ENCODE measurements at places on chromosomes 5 and 9.

DNA sequence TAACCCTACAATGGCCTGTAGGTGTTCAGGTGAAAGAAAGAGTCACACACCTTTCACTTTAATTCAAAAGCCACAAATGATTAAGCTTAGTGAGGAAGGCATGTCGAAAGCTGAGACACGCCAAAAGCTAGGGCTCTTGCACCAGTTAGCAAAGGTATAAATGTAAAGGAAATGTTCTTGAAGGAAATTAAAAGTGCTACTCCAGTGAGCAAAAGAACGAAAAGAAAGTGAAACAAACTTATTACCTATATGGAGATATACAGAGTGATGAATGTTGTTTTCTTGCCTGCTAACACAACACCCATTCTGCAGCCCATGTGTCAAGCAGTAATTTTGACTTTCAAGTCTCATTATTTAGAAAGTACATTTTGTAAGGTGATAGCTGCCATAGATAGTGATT, 254.2 kb upstream of the SLC24A2 start:
- DNase-seq: no peak

GRCh38 chr9:91868732-91869391, 81.2 kb downstream of the ROR2 start:
- no peak for DNase-seq

DNA sequence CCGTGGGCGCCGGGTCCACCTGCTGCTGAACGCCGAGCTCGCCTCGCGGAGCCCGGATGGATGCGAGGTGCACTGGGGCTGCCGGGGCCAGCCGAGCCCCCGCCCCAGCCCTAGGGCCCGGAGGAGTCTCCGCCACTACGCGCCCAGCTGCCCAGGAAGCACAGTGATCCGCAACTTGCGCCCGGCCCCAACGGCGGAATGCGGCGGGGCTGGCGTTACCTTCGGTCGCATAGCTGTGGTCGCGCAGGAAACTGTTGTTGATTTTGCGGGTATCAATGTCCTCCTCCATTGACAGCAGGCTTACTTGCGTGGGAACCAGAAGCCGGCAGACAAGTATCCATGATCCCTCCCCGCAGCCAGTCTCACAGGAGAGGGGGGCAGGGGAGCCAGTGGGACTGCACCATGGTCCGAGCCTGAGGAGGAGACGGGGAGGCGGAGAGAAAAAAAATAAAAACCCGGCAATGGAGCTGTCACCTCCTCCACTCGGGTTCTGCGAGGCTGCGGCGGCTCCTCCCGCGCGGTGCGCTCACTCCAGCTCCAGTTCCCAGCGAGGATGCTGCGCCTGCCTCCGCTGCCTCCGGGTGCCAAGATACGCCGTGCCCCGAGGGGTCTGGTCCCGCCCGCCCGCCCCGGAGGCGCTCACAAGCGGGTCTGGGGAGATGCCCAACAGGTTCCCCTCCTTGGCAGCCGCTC, 628 bp downstream of the PPP2R2B start:
- DNase-seq: no peak

DNA sequence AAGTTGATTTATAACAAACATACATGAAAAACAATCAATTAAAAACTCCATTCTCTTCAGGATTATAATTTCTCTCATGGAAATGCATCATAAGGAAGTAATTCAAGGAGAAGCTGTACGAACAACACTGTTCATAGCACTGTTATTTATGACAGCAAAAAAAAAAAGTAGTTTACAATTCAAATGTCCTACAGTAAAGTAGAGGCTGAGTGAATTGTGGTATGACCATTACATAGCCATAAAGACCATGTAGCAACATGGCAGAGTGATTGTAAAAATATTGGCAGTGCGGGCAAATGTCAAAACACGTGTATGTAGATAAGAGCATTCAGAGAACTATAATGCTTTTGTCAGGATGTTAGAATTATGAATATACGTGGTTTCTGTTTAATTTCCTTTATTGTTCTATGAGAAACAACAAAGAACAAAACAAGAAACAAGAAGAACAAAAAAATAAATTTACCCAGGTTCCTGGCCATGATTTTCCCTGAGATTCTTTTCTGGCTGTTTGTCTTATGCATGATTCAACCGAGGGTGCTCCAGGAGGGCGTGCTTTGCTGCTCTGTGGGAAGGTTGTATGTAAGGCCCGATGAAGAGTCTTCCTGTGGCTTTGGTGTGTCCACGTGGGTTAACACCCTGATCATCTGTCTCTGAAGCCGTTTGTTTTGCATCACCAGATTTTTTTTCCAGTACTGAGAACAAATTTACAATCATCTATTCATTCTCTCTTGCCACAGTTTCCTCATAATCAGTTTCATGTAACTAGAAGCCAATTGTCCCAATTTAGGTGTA, 28.8 kb downstream of the GCNT4 start:
- no peak for DNase-seq

GRCh38 chr5:127839496-127840197, 136.5 kb downstream of the CCDC192 start:
- no peak for DNase-seq

- no peak for DNase-seq
Measured at GRCh38 chr5:73668486-73669111, 42.6 kb downstream of the ARHGEF28 start.

- DNase-seq: no peak
Measured at GRCh38 chr5:151357792-151358191, 10.4 kb upstream of the SLC36A2 start.

DNA sequence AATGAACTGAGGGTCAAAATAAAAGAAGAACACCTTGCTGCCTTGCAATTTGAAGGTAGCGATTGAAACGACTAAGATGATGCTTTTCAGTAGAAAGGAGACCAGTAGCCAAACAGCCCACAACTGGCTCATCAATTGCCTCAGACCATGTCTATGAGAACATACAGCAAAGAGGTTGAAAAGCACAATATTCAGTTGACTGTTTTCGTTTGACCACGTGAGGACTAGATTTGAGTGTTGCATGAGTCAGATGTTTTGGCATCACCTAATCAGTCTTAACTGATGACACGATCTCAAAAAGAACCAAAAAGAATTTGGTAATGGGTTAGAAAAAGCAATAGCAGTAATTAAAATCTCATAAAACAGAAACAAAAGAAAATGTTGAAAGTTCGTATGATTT, 82.7 kb upstream of the IL7R start:
- no peak for DNase-seq

DNA sequence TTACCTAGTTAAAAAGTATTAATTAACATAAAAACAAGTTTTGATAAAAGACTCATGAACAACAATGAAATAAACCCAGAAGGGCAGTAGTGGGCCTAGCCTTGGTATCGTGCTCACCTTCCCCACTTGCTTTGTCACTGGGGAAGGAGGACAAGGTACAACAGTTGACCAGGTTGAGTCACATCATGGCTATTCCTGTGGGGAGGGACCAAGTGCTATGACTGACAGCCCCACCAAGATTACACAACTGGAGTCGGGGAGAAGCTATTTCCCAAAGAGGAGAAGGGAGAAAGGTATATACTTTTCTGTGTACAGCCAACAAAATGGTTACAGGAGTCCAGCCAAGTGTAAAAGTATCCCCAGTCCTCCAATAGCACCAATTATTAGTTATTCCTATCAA, 251.3 kb upstream of the RFX3 start:
- no peak for DNase-seq

DNA sequence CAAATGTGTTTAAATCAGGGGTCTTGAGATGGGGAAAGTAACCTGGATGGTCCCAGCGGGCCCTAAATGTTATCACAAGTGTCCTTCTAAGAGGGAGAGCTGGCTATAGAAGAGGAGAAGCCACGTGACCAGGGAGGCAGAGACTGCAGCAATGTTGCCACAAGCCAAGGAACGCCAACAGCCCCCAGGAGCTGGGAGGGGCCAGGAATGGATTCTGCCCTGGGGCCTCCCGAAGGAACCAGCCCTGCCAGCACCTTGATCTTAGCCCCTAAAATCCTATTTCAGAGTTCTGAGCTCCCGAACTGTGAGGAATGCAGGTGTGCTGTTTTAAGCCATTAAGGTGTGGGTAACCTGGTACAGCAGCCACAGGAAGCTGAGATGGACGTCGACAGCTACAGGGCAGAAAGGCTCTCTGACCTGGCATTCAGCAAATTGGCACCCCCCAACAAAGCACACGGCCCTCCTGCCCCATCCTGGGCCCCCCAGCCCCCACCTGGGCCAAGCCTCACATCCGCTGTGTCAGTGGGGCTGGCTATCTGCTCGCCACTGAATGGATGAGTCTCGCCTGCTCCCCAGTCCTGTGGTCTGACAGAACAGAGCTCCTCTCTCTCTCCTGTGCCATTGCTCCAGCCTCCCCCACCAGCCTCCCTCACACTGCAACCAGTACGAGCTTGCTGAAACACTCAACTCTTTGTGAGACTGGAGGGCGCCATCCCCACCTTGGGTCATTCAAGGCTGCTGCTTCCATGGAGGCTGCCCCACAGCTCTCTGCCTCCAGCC, 78.8 kb downstream of the ADAMTS2 start:
- peak; percentile 20 for DNase-seq

DNA sequence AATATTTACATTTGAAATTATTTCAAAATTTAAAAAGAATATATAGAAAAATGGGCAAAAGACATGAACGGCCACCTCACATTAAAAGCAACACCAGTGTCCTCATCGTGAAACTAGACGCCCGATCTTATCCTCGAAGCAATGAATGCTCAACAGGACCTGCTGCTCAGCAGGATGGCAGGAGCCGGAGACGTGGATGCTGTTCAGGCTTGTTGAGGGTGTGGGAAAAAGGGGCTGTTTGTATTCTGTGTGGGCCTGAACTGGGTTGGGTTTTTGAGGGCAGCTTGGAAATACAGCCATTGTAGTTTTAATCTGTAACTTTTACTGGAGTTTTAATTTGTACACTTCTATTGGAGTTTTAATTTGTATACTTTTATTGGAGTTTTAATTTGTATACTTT, 20.3 kb downstream of the EXOC3 start:
- no peak for DNase-seq

DNA sequence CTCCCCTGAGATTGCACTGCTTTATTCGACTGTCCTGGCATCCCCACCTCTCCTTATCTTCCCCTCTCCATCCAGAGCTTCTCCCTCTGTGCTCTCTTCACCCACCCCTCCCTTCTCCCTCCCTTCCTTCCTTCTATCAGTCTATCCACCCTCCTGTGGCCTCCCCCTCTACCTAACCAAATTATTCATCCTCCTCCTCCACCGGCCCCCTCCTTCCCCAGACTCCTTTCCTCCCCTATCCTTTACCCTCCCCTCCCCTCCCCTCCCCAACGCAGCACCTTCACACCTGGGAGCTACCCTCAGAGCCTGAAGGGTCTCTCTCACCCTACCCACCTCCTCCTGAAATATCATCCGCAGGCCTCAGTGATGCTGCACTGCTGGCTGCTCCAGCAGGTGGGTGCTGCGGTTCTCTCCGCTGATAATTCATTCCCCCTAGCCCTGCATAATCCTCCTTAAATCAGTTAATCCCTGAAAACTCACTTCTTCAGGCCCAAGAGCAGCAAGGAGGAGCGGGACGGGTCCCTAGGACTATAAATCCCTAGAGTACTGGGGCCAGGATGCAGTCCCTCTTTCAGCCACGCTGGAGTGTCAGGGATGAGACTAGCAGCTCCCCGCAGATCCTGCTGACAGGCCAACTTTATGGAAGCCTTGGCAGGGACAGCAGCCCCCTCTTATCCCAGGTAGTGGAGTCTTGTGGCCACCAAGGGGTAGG, 97.8 kb downstream of the PCDH1 start:
- DNase-seq: no peak

DNA sequence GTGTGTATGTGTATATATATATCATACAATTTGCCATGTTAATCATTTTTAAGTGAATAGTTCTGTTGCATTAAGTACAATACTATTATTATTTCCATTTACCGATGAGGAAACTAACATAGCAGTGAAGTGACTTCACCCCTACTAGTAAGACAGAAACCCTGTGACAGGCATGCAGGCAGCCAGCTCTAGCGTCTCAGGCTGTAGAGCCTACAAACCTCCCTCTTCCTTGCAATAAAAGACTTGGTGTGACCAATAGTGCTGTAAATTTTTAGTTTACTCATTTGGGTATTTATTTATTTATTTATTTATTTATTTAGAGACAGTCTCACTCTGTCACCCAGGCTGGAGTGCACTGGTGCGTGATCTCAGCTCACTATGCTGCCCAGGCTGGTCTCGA, 24.7 kb downstream of the FNBP1 start:
- no peak for DNase-seq

GRCh38 chr5:151015974-151016587, 4.3 kb upstream of the GPX3 start:
- no peak for DNase-seq

DNA sequence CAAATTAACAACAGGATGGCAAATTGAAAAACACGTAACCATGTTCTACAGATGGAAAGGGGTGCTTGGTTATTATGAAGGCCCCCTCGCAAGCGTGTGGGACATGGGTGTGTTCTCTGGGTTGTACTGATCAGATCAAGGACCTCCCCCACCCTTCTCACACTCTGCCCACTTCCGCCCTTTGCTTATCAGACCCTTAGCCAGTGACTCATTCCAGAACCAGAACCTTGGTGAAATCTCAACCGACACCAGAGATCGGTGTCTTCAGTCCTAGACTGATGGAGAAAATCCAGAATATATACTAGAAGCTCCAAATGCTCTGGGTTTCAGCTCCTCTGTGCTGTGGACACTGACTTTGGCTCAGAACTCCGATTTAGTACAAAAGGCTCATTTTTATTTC, 64.9 kb downstream of the PTTG1 start:
- no peak for DNase-seq

DNA sequence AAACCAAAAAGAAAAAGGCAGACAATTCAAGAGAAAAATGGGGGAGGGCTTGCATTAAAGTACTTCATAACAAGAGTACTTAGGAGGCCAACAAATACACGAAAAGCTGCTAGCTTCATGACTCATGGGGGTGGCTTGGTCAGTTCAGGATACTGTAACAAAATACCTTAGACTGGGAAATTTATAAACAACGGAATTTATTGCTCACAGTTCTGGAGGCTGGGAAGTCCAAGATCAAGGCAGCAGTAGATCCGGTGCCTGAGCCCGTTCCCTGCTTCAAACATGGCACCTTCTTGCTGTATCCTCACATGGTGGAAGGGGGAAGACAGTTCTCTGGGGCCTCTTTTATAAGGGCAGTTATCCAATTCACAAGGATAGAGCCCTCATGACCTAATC, 111.4 kb downstream of the C9orf50 start:
- DNase-seq: no peak

- DNase-seq: no peak
Measured at GRCh38 chr9:136609160-136609475, 53.6 kb upstream of the EGFL7 start.

DNA sequence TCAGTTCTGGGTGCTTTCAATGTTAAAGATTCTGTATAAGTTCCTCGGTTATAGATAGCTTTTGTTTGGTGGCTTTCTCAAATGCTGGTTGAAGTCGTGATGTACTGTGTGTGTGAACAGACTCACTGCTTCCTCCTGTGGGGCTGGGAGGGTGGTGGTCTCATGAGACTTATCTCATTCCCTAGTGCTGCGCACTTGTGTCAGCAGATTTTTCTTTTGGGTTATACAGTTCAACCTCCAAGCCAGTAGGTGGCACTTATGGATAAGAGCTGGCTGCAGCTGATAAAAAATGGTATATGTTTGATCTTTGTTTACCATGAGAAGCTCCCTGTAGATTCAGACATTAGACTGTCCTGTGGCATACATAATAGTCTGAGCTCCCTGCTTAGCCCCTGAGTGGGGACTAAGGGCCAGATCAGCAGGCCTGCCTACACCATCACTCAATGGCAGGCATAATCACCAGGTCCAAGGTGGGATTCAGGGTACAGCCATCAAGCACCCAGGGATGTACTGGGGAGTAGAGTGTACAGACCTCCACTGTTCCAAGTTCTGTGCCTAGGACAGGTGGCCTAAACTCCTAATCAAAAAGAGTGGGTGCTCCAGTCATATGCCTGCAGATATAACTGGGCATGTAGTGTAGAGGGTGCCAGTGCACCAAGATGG, 174.2 kb downstream of the OXCT1 start:
- no peak for DNase-seq

GRCh38 chr9:136512651-136513071, 29.8 kb upstream of the SEC16A start:
- DNase-seq: no peak

All from omental fat pad (tissue), 4 donors.